H9 (cell line): ENCODE measurements at places on chromosomes 1 and 21. TPM values are rescaled to one million over a fixed set of nuclear protein-coding genes. Genes with fewer than 3 reads are reported as not detected.

The PLD5 gene
- 3.7 and 5.2 TPM in 2 replicates for total RNA-seq

The TCP10L gene
- 3.4 and 5.1 TPM in 2 replicates for total RNA-seq

The CYYR1 gene
- total RNA-seq = 13.1 and 13.6 TPM in 2 replicates

The MTMR11 gene
- 3.9 and 4.0 TPM in 2 replicates for total RNA-seq

The USP25 gene
- total RNA-seq = 35.1 and 36.3 TPM in 2 replicates

The CFAP107 gene
- not detected in 2 replicates for total RNA-seq

GRCh38 chr1:165897326-165898303 lies 70.2 kb downstream of the UCK2 start:
- DNase-seq = peak; percentile 12

- no peak for DNase-seq
Measured at GRCh38 chr1:115632251-115633026, 9.3 kb upstream of the VANGL1 start.

DNA sequence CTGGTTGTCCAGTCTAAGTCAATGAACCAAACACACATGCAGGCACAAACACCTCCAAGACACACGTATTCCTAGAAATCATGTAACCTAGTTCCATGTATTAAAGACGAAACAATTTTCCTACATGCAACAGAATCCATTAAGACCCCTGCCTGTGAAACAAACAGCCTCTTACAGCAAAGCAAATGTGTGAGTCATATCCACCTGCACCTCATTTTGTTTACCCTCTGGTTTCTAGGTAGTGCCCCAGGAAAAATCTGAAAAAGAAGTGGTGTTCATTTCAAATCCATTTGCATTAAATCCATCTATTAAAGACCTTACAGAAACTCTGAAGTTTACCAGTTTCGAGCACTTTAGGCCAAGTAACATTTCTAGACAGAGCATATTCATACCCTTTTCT lies 74.1 kb downstream of the VCAM1 start:
- DNase-seq = no peak

- DNase-seq = no peak
Measured at GRCh38 chr21:22758478-22758877, 1760.3 kb downstream of the NCAM2 start.

- peak; percentile 76 for DNase-seq
Measured at GRCh38 chr1:59926381-59927123, at the start of gene CYP2J2. TSS of gene CYP2J2 (minus strand) at chr1:59926773. CDS start at chr1:59926746, 27 bp downstream.
